ENCODE measurements at places on chromosomes 2 and 18.
A peak's percentile ranks its signal among the peaks of the same experiment; 100 is the strongest.

DNA sequence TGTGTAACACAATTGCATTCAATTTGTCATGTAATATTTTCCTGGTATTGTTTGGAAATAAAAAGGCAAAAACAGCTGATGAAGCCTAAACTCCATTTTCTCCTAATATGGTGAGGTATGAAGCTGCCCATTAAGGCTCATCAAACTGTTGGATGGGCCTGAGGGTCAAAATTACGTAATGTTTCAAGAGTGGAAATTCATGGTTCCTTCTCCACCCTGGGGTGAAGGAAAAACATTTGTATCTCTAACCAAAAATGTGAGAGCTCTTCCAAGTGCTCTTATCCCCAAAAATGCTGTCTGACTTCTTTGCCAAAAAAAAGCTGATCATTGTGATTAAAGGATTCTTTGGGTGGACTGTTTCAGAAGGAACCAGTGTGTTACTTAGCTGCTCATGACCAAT, 91.8 kb downstream of the ARHGAP28 start:
- H3K36me3 ChIP-seq: peaks cover 13% of the 10 kb centered on the region
- DNase-seq: no peak
- H3K27me3 ChIP-seq: no peaks in the 10 kb centered on the region
- H3K4me3 ChIP-seq: no peak overlapping the region
- no peak overlapping the region for H3K27ac ChIP-seq
- H3K4me1 ChIP-seq: no peaks in the 10 kb centered on the region

- H3K27me3 ChIP-seq: no peaks in the 10 kb centered on the region
- no peaks in the 10 kb centered on the region for H3K36me3 ChIP-seq
- no peak overlapping the region for H3K27ac ChIP-seq
- H3K4me3 ChIP-seq: no peak overlapping the region
- no peaks in the 10 kb centered on the region for H3K4me1 ChIP-seq
These were observed 369.6 kb downstream of the PID1 start for GRCh38 chr2:228901531-228901930.

DNA sequence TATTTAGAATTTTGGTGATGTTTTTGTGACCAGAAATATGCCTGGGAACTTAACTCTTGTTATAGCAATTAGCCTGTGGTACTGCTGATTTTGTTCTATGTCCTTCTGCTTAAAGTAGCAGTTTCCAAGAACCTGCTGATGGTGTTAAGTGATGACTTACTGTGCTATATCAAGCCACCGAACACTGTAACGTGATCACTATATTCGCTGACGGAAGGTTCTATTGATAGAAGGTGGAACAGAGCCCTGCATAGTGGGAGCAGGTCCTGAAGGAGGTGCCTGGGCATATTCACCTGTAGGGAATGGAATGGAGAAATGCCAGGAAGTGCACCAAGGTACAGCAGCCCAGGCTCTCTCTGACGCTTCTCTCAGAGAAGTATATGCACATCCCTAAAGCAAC, 76.8 kb downstream of the UXS1 start:
- H3K27ac ChIP-seq: no peak overlapping the region
- H3K4me1 ChIP-seq: peaks cover 3% of the 10 kb centered on the region
- peaks cover 26% of the 10 kb centered on the region for H3K36me3 ChIP-seq
- no peaks in the 10 kb centered on the region for H3K27me3 ChIP-seq
- no peak for DNase-seq

DNA sequence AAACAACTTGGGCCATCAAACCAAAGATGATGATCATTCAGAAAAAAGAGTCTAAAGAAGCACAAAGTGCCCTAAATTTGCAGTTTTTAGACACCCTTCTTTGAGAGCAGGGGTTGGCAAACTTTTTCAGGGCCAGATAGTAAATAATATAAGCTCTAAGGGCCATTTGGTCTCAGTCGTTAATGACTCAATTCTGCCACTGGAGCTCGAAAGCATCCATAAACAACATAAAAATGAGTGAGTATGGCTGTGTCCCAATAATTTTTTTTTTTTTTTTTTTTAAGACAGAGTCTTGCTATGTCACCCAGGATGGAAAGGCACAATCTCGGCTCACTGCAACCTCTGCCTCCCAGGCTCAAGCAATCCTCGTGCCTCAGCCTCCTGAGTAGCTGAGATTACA, 152.3 kb downstream of the DTNB start:
- no peak for DNase-seq
- H3K27ac ChIP-seq: no peak overlapping the region
- no peaks in the 10 kb centered on the region for H3K36me3 ChIP-seq
- no peak overlapping the region for H3K4me3 ChIP-seq
- H3K4me1 ChIP-seq: no peaks in the 10 kb centered on the region

GRCh38 chr2:212346865-212347264, 191.7 kb downstream of the ERBB4 start:
- no peak overlapping the region for H3K27ac ChIP-seq
- no peaks in the 10 kb centered on the region for H3K4me1 ChIP-seq

- H3K36me3 ChIP-seq: no peaks in the 10 kb centered on the region
- no peak for DNase-seq
- no peak overlapping the region for H3K27ac ChIP-seq
- no peaks in the 10 kb centered on the region for H3K27me3 ChIP-seq
- H3K4me3 ChIP-seq: no peak overlapping the region
- no peaks in the 10 kb centered on the region for H3K4me1 ChIP-seq
These were observed 377.1 kb upstream of the SLC39A10 start for GRCh38 chr2:195279840-195280427.

DNA sequence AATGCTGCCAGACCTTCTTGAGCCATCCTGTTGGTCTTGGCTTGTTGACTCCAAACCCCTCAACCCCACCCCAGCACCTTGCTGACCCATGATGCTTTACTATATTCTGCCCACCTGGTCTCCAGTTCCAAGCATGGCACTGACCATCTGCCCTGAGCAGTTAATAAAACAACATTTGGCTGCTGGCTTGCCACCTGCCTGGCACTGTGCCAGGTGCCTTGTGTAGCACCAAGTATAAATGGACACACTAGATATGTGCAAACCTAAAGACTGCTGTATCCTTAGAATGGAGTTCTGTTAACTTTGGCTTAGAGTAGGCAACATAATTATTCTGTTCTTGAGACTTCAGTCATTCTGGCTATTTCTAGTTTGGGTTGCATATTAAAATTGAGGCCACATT, 91.4 kb downstream of the ACSL3 start:
- H3K36me3 ChIP-seq: peaks cover 4% of the 10 kb centered on the region
- H3K27me3 ChIP-seq: no peaks in the 10 kb centered on the region
- no peak for DNase-seq
- no peak overlapping the region for H3K4me3 ChIP-seq
- no peaks in the 10 kb centered on the region for H3K4me1 ChIP-seq

- no peaks in the 10 kb centered on the region for H3K4me1 ChIP-seq
- H3K27ac ChIP-seq: no peak overlapping the region
- no peaks in the 10 kb centered on the region for H3K27me3 ChIP-seq
- no peak overlapping the region for H3K4me3 ChIP-seq
- DNase-seq: no peak
- H3K36me3 ChIP-seq: no peaks in the 10 kb centered on the region
These were observed 537.9 kb downstream of the EPHA4 start for GRCh38 chr2:221034026-221034701.

DNA sequence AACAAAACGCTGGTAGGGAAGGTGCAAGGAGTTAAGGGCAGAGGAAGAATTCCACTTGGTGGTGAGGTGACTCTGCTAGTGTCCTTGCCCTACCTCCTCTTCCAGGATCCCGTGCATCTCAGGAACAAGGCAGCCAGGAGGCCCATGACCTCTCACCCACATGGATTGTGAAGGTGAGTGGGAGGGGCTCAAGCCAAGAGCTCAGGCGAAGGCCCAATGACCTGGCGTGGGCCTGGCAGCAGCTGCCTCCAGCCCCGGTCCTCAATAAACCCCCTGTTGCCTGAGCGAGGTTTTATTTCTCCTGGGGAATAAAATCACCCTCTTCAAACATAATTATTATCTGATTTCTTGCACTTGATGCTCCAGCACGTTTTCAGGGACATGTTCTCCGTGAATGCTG, 28.2 kb downstream of the LAMA1 start:
- no peak overlapping the region for H3K27ac ChIP-seq
- no peaks in the 10 kb centered on the region for H3K27me3 ChIP-seq
- H3K4me1 ChIP-seq: peaks cover 3% of the 10 kb centered on the region

DNA sequence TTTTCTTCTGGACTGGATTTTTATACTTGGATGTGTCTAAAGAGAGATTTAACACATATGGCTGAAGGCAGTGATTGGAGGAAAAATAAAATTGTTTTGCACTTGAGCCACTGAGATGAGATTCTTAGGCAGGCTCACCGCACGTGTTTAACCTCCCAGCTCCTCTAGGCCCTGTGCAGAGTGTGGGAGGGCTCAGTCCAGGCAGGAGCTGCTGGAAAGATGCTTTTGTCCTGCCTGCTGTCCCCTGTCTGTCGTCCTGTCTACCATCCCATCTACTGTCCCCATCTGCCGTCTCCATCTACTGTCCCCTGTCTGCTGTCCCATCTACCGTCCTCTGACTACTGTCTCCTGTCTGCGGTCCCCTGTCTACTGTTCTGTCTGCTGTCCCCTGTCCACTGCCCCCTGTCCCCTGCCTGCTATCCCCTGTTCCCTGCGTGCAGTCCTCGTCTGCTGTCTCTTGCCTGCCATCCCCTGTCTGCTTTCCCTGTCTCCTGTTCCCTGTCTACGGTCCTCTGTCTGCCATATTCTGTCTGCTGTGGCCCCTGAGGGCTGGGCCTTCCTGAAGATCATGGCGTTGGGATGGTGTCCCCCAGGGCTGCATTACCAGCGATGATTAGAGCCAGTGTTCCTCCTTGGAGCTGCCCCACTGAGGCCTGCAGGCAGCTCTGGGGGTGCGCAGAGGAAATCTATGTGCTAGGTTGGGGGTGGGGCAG, 43.7 kb upstream of the HS6ST1 start:
- H3K27me3 ChIP-seq: no peaks in the 10 kb centered on the region
- peak overlapping the region; percentile 6 for H3K4me3 ChIP-seq
- H3K4me1 ChIP-seq: peaks cover 7% of the 10 kb centered on the region
- peak overlapping the region; percentile 87 for H3K27ac ChIP-seq
- DNase-seq: no peak

- H3K4me1 ChIP-seq: no peaks in the 10 kb centered on the region
- no peaks in the 10 kb centered on the region for H3K36me3 ChIP-seq
- no peaks in the 10 kb centered on the region for H3K27me3 ChIP-seq
- H3K27ac ChIP-seq: no peak overlapping the region
- no peak overlapping the region for H3K4me3 ChIP-seq
These were observed 111.8 kb downstream of the TTC27 start for GRCh38 chr2:32739664-32740063.

- no peaks in the 10 kb centered on the region for H3K36me3 ChIP-seq
These were observed 1119.7 kb upstream of the CNTNAP5 start for GRCh38 chr2:122905431-122905830.

DNA sequence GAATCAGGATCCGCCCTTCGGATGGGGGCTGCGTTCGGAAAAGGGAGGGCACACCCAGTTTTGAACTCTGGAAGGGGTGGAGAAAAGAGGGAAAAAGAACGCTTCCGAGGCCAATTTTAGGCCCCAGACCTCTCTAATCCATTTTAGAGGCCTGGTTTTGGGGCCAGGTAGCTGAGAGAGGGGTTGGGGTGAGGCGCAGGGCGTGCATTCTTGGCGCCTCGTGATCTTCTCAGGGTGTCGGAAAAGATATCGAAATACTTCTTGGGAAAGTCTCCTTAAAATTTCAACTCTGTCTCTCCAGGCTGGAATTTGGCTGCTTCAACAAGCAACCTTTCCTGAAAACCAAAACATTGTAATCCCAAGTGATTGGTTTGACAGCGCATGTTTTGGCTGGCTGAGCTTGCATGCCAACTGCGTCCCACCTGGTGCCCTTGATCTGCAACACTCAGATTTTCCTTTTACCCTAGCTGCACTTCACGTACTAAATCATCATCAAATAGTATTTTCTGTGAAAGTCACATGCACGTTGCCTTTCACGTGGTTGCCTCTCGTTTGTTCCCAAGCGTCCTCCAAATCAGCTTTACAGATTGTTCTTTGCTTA, 864 bp upstream of the XPO1 start:
- H3K4me1 ChIP-seq: no peaks in the 10 kb centered on the region
- H3K4me3 ChIP-seq: peak overlapping the region; percentile 98
- peak; percentile 49 for DNase-seq
- no peaks in the 10 kb centered on the region for H3K27me3 ChIP-seq

GRCh38 chr18:46892842-46893241, 24.5 kb downstream of the PIAS2 start:
- no peak for DNase-seq
- no peak overlapping the region for H3K4me3 ChIP-seq
- H3K36me3 ChIP-seq: peaks cover 39% of the 10 kb centered on the region
- no peaks in the 10 kb centered on the region for H3K4me1 ChIP-seq
- no peak overlapping the region for H3K27ac ChIP-seq

- DNase-seq: no peak
- no peaks in the 10 kb centered on the region for H3K27me3 ChIP-seq
- H3K27ac ChIP-seq: no peak overlapping the region
- H3K36me3 ChIP-seq: no peaks in the 10 kb centered on the region
- no peaks in the 10 kb centered on the region for H3K4me1 ChIP-seq
- H3K4me3 ChIP-seq: no peak overlapping the region
These were observed 22.4 kb downstream of the COLEC11 start for GRCh38 chr2:3617198-3617890.

DNA sequence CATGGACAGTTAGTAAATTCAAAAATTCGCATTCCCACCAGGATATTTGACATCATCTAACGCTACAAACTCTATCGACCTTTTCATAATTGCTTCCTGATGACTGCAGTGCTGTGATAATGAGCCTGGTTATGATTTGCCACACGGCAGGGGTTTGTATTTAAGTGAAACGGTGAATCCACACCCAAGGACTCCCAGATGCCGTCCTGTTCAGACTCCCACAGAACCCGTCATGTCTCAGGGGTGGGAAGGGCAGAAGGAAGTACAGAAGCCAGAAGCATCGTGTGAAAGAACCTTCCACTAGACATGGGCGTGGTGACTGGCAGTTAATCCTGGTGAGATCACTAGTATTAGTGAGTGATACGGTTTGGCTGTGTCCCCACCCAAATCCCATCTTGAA, 91.2 kb upstream of the TMEM18 start:
- no peaks in the 10 kb centered on the region for H3K4me1 ChIP-seq
- no peak overlapping the region for H3K4me3 ChIP-seq
- DNase-seq: no peak
- H3K27me3 ChIP-seq: no peaks in the 10 kb centered on the region
- H3K36me3 ChIP-seq: no peaks in the 10 kb centered on the region
- no peak overlapping the region for H3K27ac ChIP-seq

DNA sequence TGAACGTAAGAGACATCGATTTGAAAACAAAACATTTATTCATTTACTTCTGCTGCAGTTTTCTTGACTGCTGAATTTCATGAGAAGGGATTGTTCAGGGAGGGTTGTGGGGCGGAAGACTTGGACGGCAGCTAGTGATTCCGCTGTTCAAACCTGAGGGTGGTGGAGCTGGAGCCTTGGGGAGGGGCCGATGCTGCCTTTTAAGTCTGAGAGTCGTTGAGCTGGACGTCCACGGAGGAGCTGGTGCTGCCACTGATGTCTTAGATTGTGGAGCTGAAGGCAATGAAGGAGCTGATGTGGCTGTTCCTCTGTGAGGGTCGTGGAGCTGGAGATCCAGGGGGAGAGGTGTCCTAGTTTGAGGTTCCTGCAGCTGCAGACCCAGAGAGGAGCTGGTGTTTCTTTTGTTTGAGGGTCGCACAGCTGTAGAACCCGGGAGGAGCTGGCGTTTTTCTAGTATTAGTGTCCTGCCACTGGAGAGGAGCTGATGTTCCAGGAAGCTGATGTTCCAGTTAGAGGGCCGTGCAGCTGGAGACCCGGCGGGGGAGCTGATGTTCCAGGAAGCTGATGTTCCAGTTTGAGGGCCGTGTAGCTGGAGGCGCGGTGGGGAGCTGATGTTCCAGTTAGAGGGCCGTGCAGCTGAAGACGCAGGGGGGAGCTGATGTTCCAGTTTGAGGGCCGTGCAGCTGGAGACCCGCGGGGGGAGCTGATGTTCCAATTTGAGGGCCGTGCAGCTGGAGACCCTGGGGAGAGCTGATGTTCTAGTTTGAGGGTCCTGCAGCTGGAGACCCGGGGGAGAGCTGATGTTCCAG, 150.9 kb downstream of the RTP5 start:
- H3K4me1 ChIP-seq: no peaks in the 10 kb centered on the region
- DNase-seq: no peak
- no peak overlapping the region for H3K4me3 ChIP-seq
- H3K36me3 ChIP-seq: peaks cover 20% of the 10 kb centered on the region
